Eye (tissue), 1 donor: ENCODE measurements at places on chromosomes 5 and 9.
A peak's percentile ranks its signal among the peaks of the same experiment; 100 is the strongest.

DNA sequence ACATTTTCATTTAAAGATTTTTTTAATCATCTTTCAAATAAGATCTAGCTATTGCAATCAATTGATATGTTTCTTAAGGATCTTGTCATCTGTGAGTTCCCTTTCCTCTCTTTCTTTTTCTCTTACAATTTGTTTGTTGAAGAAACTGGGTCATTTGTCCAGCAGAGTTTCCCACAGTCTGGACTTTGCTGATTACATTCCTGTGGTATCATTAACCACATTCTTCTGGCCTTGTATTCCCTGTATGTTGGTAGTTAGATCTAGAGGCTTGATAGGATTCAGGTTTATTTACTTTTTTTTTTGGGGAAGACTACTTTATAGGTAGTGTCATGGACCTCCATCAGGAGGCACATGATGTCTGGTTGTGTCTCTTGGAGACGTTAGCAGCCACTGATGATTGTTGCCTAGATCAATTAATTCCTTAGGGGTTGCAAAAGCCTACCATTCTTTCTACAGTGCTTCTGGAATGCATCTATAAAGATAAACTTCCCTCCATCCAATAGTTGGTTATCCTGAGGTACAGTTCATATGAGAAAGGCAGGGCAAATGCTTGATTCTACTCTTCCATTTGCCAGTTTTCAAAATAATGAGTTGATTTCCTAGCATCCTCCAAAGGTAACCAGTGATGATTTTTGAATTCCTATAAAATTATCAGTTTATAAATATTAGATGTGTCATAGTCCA lies 14.3 kb downstream of the PDE8B start:
- peak; percentile 29 for DNase-seq

DNA sequence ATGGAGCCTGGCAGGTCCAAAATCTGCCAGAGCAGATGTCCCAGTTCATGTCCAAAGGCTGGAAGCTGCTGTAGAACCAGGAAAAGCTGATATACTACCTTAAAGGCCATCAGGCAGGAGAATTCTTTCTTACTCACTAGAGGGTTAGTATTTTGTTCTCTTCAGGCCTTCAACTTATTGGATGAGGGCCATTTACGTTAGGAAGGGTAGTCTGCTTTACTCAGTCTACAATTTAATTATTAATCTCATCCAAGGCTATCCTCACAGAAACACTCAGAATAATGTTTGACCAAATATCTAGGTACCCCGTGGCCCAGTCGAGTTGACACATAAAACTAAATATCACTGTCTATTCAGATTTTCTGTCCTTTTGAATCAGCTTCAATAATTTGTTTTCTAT lies 437.4 kb downstream of the TLE4 start:
- DNase-seq, result no peak

DNA sequence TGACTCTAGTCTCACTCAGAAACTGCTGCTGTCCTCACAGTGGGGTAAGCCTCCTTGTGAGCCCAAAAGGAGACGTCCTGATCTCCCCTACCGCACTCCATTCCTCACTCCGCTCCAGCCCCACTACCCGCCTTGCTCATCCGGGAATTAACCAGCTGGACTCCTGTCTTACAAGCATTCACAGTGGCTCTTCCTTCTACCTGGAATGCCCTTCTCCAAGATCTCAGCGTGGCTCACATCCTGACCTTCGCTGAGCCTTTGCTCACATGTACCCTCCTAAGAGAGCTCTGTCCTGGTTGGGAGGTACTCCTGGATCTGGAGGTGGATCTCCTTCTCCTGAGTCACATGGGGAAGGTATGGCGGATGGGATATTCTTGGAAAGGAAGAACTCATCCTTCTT lies 10.7 kb upstream of the KLF9 start:
- no peak for DNase-seq

GRCh38 chr9:115264313-115264712 lies 146.4 kb upstream of the TNC start:
- no peak for DNase-seq

DNA sequence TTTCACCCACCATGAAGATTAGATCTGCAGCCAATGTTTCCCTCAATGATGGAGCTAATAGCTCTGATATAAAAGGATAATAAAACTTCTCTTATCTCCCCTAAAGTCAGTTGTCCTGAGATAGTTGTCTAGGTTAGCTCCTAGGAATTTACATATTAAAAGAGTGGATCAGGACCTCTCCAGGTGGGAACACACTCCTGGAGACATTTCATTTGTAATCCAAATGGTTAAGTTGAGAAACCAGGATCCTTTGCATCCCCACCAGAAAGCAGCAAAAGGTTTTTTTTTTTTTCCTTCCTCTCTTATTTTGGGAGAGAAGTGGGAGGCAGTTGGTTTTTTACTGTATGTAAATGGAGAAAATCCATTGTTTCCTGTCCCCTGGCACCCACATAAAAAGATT lies 182.5 kb upstream of the FBXL17 start:
- DNase-seq, result no peak

- no peak for DNase-seq
These were observed 23.5 kb upstream of the SMIM23 start for GRCh38 chr5:171762021-171762608.

DNA sequence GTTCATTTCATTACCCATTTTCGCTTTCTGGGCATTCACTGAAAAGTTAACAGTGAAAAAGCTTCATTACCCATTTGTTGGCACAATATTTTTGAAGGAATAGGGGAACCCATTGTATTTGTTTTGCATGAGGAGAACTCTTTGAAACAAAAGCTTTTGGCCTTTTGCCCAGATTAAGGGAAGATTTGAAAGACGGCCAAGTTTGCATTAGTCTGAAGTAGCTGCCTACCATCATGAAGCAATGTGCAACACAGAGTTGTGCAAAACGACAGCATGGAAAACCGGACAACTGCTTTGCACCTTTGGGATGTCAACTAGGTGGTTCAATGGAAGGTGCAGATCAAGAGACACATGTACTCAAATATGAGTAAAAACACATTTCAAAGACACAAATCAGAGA lies 84.9 kb downstream of the TRPM3 start:
- DNase-seq, result peak; percentile 62

GRCh38 chr5:66232275-66232674 lies 88.2 kb downstream of the SREK1 start:
- no peak for DNase-seq

DNA sequence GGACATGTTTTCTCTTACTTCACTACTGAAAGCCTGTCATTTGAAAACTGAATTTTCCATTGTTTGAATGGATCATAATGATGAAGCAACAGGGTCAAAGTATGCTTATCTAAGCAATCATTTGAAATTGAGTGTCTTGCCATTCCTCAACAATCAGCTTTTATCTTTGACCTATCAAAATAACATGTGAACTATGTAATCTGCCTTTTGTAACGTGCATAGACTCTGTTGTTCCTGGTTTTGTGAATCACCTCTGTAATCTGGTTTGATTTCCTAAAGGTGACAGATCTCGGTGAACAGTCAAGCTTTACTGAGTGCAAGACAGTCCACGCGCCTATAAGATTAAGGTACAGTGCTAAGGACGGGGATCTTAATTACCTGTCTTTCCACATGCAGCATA lies 3.3 kb downstream of the MEF2C start:
- peak; percentile 22 for DNase-seq

DNA sequence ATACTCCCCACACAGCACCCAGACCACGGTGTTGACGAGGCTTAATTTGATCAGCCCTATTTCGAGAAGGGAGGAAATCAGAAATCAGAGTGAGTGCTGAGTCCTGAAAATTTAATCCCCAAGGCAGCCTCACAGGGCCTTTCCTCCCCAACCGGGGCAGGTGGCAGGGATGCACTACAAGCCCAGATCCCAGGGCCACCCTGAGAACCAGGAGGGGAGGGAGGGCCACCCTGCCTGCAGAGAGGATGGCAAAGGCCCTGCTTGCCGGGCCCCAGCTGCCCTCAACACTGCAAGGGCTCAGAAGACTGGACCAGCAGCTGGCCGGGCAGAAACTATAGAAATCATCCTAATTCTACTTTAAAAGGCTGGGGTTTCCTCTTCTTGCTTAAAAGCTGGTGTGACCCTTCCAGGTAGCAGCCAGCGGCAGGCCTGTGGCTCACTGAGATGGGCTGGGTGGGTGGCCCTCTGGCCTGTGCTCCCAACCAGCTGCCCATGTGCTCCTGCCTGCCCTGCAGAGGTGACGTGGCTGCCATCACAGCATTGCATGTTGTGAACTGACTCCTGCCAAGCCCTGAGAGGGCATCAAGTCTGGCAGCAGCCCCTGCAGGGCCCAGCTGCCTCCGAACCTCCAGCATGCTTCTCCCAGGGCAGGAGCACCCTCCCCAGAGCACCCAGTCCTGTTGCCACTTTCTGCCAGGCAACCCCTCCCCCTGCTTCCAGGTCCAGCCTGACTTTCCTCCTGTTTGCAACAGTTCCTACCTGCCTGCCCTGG lies 122.8 kb downstream of the ADAMTS2 start:
- DNase-seq, result no peak

- no peak for DNase-seq
These were observed 4.4 kb downstream of the TTC16 start for GRCh38 chr9:127720031-127720864.

- DNase-seq, result peak; percentile 28
These were observed 1982.4 kb downstream of the EFNA5 start for GRCh38 chr5:105688227-105688792.

- DNase-seq, result no peak
These were observed 104.8 kb downstream of the PAX5 start for GRCh38 chr9:36929350-36929675.

GRCh38 chr5:50724-51499 lies 41.1 kb upstream of the PLEKHG4B start:
- DNase-seq, result no peak

DNA sequence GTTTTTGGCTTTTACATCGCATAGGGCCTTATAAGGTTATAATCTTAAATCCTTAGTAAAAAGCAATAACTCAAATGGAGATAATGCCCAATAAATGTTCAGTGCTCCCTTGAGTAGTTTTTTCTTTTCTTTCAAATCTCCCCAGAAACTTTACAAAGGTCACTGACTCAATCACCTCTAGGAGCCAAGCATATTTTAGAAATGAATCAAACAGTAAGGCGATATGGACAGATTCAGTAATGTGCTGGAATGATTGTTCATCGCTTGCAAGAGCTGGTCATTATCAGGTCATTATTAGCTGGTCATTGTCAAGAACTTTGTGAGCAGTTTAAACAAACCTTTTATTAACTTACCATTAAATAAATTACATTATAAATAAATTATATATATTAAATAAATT lies 130.4 kb upstream of the SLIT3 start:
- no peak for DNase-seq

- no peak for DNase-seq
These were observed 174.0 kb downstream of the NR3C1 start for GRCh38 chr5:143229426-143229895.

- no peak for DNase-seq
These were observed 18.0 kb upstream of the PLEKHG4B start for GRCh38 chr5:73768-74502.

GRCh38 chr9:124122321-124122720 lies 110.8 kb downstream of the LHX2 start:
- no peak for DNase-seq

GRCh38 chr5:168317521-168318147 lies 26.2 kb downstream of the WWC1 start:
- peak; percentile 95 for DNase-seq

GRCh38 chr9:114754581-114754980 lies 51.3 kb downstream of the TNFSF15 start:
- no peak for DNase-seq
